ENCODE measurements at places on chromosomes 4 and X.
A peak's percentile ranks its signal among the peaks of the same experiment; 100 is the strongest.

GRCh38 chr4:79164907-79165610, 160.8 kb downstream of the NAA11 start:
- no peak for DNase-seq

- DNase-seq, result no peak
Observed at GRCh38 chr4:143626134-143626911, 74.2 kb downstream of the FREM3 start.

GRCh38 chrX:2504706-2505332, 4.0 kb upstream of the DHRSX start:
- DNase-seq, result no peak

DNA sequence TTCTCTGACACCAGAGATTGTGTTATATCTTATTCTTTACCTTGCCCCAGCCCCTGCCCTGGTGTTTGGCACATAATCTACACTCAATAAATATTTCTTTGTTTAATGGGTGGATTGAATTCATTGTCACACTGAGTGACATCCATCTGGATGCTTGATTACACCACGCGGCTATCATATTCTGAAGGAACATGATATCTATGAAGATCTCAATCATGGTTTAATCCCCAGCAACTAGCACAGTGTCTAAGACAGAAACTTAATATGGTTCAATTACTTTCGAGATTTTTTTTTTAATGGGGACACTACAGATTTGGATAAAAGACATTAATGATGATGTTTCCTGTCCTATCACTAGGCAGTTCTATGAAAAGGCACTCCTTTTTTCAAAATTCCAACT, 246.3 kb downstream of the PALLD start:
- DNase-seq, result no peak

DNA sequence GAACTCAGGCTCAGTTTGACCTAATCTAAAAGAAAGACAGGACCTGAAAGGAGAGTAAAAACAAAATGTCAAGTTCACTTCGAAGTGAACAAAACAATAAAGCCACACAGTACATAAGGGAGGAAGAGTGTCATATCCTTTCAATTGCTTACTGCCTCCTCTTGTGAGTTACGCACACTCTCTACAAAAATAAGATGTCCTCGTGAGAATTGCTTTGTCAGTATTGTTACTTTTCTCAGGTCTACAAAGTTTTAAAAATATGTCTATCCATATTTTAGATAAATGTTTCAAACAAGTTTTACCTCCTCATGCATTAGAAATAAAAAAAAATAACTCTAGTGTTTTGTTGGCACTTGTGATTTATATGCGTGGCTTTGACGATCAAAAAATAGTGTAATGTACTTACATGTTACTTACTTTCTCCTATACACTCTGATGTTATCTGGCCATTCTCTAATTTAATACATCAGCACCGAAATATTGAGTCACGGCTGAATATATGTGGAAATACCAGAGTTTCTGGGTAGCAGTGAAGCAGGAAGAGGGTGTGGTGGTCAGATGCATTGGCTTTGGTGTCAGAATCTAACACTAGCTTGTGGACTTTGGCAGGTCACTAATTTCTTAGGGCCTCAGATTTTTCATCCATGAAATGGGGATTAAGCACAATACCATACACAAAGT, 8.1 kb upstream of the MRPL1 start:
- peak; percentile 29 for DNase-seq

GRCh38 chr4:64781737-64782326, 372.6 kb upstream of the TECRL start:
- DNase-seq, result no peak

- DNase-seq, result no peak
Observed at GRCh38 chr4:66653937-66654336, 891.4 kb downstream of the CENPC start.

GRCh38 chr4:108849611-108850168, 86.8 kb upstream of the ETNPPL start:
- peak; percentile 10 for DNase-seq

- no peak for DNase-seq
Observed at GRCh38 chrX:16756724-16757123, 29.5 kb upstream of the TXLNG start.

DNA sequence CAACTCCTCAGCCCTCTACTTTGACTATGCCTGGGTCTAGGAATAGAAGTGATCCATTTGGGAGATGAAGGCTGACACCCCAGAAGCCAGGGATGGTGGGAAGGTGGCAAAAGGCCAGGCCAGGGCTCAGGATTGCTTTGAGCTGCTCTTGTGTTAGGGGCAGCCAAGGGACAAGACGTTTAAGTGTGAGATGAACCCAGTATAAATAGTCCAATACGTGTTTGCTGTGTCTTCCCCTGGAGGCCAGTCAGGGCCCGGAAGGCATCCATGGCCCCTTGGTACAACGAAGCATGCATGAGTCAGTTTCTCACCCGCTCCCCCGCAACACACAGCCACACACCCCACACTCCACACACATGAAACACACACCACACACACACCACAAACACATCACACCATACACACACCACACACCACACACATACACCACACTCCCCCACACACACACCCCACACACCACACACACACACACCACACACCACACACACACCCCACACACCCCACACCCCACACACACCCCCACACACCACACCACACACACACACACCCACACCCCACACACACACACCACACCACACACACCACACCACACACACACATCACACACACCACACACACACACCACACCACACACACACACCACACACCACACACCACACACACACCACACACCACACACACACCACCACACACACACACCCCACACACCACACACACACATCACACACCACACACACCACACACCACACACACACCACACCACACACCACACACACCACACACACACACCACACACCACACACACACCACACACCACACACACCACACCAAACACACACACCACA, 5.1 kb downstream of the STARD8 start:
- DNase-seq, result no peak

DNA sequence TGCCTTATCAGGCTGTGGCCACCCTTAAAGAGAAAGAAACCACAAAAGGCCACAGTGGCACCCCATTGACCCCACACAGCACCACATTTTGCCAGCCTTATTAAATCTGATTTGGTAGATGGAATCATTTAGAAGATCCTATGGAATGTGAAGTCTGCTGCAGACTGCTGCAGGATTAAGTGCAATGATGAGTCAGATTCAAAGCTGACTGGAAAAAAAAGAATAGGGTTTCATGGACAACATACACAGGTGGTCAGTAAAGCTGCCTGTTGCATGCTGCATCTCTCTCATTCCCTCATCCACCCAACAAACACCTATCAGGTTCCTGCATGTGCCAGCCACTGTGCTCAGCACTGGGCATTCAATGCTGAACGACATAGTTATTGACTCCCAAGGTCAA, 56.6 kb downstream of the CHST7 start:
- DNase-seq, result no peak

GRCh38 chrX:55794405-55794804, 76.9 kb downstream of the RRAGB start:
- no peak for DNase-seq

DNA sequence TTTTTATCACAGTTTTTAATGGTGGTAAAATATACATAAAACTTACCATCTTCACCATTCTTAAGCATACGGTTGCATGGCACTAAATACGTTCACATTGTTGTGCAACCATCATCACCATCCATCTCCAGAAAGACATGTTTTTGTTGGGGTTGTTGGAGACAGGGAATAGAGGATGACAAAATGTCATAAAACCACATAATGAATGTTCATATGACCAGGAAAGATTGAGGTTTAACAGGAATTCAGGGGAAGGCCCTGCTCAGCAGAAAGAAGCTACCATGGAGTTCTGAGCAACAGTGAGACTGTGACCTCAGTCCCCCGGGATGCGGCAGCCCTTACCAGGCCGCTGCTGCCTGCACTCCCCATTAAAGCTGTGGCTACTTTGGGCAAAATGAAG, 63.9 kb upstream of the TRIM2 start:
- no peak for DNase-seq

- DNase-seq, result no peak
Observed at GRCh38 chr4:858831-859451, 33.0 kb upstream of the CPLX1 start.

DNA sequence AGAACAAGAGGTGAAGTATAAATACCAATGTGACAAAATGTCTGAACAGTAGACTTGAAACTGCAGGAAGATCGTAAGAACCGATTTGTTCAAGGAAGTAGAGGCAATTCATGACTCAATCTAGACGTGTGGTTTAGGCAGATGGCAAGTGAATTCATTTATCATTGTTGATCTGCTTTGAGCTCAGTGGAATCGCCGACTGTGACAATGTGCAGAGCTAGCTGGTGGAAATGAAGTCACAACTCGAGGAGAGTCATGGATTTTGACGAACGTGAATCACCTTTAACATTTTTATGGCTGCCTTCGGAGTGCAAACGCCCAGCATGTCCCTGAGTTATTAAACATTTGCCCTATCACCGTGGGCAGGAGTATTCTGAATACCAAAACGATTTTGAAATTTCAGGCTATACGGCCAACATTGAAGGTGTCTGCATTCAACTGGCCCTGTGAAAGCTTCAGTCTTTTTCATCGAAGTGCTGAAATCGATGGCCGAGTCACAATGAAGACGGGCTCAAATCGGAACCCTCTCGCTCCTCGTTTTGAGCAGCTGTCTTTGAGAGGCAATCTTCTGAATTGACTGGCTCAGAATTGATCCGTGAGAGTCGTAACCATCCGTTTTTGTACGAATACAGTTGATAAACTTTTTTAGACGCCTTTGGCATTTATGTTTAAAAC, 689 bp upstream of the OGT start:
- DNase-seq, result peak; percentile 62

- DNase-seq, result no peak
Observed at GRCh38 chr4:73414936-73415271, 10.8 kb downstream of the ALB start.

DNA sequence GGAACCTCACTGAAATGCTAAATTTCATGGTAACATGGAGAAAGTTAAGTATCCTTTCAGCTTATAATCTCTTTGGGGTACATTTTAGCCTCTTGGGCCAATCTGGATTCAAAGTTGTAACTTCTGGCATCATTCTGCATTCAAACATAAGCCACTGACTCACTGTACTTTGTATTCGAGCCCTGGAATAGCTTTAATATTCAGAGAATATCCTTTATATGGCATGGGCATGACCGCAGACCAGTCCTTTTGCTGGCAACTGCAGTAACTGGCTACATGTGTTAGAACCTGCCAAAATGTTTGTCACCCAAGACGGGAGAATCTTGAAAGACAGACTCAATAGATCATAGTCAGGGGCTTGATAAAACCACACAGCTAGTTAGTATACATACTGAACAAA, 3.3 kb downstream of the GASK1B start:
- DNase-seq, result no peak

- DNase-seq, result no peak
Observed at GRCh38 chrX:113136836-113137235, 296.2 kb upstream of the AMOT start.

DNA sequence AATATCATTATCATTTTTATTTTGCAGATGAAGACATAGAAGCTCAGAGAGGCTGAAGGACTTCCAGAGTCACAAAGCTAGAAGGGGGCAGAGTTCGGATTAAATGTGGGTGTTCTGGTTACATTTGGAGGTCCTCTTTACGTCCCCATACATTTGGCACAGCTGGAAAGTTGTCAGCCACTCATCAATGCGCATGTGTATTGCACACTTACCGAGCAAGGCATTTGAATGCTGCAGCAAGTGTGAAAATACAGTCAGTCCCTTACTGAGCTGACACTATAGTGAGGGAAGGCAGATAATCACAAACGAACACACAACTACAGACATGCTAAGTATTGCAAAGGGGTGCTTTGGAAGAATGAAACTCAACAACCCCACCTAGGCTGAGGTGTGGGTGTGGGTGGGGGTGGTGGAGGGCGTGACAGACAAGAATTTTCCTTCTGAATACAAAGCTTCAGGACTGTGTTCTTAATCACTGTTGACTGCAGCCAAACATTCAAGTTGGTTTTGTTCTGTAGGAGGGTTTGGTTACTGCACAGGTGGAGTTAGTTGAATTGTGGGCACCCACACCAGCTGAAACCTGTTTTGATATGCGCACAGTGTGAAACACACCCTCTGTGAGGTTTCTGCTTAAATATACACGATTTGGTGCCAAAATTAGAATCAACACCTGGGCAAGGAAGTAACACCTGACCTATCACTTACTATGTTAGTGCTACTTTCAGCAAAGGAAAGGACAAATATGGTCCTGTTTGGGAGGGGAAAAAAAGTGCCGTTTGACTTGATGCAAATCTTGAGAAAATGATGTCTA, 72.4 kb downstream of the COQ2 start:
- DNase-seq, result peak; percentile 28

DNA sequence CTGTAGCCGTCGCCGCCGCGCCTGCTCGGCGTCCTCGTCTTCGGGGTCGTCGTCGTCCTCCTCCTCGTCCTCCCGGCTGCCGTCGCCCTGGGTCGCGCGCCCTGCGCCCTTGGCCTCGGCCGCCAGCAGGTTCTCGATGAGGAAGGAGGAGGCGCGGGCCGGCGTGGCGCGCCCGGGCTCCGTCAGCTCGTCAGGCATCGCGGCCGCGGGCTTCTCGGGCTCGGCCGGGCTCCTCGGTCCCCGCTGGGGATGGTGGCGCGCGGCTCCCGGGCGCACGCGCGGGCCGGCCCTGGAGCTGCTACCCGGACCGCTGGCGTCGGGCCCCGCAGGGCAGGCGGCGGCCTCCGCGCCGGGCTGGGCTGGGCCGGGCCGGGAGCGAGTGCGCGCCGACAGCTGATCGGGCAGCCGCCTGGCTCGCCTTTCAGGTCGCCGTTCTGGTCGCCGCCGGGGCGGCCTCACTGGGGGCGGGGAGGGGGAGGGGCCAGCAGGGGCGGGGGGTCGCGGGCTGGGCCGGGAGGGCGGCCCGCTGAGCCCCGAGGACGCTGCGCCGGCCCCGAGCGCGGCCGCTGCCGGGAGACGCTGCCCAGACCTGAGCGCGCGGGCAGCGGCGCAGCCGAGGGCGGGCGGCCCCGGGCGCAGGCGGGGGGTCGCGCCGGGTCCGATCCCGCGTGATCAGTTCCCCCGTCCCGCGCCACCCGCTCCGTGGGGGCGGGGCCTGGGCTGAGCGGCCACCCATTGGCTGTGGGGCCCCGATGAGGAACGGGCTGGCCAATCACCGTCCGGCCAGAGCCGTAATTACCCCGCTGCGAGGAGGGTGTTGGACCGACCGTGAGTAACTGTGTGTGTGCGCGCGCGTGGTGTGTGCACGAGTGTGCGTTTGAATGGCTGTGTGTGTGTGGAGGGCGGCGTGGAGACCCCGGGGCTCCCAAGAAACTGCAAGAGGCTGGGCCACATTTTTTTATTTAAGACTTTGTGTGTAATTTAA, at the start of gene HMX1:
HMX1 (minus strand) TSS at position 423 of the 985 bp plus-strand sequence; CDS start at position 198, 225 bp downstream.
- DNase-seq, result peak; percentile 22

DNA sequence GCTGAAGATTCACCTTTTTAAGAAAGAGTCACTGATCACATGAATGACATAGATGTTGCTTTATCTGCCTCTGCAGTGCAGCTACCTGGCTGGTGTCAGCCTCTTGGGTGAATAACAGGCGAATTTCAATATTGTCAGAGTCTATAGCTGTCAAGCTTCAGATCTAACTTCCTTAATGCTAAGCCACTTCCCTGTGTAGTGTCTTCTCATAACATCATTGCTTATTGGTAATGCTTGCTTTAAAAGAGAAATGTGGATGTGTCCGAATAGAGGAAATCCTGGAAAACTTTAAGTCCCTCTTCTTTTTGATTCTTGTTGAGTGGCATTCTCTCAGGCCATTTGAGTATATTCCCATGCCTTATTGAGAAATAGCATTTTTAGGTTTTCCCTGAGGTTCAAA, 7.3 kb upstream of the IGFBP7 start:
- DNase-seq, result no peak
